ENCODE measurements at places on chromosomes 6 and 20. TPM values are rescaled to one million over a fixed set of nuclear protein-coding genes. Genes with fewer than 3 reads are reported as not detected.

Gene LSM14B
- 24.9 TPM for total RNA-seq

Gene MPC1
- total RNA-seq, result 43.6 TPM

Gene BPIFB1
- total RNA-seq, result not detected

Gene TBX18
- total RNA-seq, result 12.2 TPM

Gene EFCAB8
- 0.41 TPM for total RNA-seq

Gene SLC17A4
- not detected for total RNA-seq

Gene HLA-DRB5
- total RNA-seq, result not detected

Gene FKBP1C
- 0.32 TPM for total RNA-seq

Gene PRDM1
- 11.4 TPM for total RNA-seq

Gene MATN4
- total RNA-seq, result 0.19 TPM

Gene PDE7B
- total RNA-seq, result 0.27 TPM

Gene PTCRA
- not detected for total RNA-seq

GRCh38 chr6:39231521-39232243 lies 2.4 kb upstream of the KCNK5 start:
- DNase-seq, result no peak

GRCh38 chr6:43946641-43947363 lies 176.8 kb downstream of the VEGFA start:
- no peak for DNase-seq

GRCh38 chr20:56400001-56400640 lies 7.7 kb downstream of the CSTF1 start:
- DNase-seq, result peak; percentile 46

- DNase-seq, result no peak
Measured at GRCh38 chr6:156395276-156395675, 381.9 kb upstream of the ARID1B start.

- no peak for DNase-seq
Measured at GRCh38 chr6:150099546-150099945, 30.6 kb upstream of the ULBP3 start.

- DNase-seq, result no peak
Measured at GRCh38 chr20:38209736-38210405, 44.8 kb upstream of the TGM2 start.

DNA sequence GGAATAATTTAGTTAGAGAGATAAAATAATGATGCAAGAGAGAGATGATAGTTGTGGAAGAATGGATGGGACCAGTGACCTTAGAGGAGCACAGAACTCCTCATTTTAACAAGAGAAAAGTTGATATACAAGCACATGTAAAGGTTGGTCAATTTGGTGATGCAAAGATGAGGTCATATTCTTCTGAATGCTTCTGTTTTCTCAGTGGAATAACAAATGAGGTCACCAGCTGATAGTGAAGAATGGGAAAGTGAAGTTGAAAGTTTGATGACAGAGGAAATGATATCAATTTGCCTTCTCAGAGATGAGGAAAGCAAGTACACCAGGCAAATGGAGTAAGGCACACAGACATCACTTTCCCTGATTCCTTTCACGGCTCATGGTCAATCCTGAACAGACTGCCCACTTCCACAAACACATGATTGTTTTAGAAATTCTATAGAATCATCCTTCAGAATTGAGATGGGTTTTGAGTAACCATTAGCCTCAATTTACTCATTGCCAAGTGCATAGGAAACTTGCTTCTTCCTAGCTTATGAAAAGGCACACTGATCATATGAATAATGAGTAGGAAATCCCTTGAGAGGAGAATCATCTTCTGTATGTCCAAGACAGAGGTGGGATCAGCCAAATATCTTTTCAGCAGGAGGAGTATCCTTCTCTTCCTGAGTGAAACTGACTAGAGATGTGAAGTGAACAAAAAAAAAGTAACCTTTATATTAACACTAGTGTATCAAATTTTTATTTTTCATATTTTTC lies 82.4 kb upstream of the TCF21 start:
- peak; percentile 20 for DNase-seq

DNA sequence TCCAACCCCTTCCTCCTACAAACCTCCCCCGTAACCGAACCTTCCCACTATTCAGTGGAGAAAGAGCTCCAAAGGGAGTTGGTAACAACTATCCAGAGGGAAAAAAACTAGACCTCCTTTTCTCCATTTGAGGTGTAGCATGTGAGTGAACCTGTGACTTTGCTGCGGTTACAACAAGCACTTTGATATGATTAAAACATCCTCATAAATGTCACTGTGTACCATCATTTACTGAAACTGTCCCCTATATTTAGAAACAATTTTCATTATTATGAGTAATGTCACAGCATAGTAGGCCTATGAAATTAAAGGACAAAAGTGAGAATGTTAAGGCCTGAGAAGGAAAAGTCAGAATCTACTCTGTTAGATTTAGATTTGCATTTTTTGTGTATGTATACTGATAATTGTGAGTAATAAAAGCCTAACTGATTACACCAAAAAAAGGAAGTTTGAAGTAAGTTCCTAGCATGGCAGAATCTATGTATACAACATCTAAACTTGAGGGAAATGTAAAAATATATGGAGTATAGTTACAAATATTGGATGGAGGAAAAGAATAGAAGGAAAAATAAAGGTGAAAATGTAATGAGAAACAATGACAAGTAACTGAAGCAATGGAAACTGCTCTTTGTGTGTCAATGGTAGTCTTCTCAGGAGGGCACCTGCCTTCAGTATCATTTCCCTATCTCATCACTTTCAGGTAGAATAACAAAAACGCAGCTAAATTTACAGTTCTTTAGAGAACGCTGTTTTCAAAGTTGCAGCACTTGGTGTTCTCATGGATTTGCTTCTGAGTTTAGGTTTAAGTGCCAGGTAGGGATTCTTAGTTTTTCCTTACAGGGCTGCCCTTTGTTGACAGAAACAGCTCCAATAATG lies 145.9 kb downstream of the IMPG1 start:
- DNase-seq, result no peak

- no peak for DNase-seq
Measured at GRCh38 chr20:24851346-24852019, 97.6 kb upstream of the CST7 start.

- DNase-seq, result no peak
Measured at GRCh38 chr6:64723327-64724058, 983.5 kb downstream of the EYS start.

DNA sequence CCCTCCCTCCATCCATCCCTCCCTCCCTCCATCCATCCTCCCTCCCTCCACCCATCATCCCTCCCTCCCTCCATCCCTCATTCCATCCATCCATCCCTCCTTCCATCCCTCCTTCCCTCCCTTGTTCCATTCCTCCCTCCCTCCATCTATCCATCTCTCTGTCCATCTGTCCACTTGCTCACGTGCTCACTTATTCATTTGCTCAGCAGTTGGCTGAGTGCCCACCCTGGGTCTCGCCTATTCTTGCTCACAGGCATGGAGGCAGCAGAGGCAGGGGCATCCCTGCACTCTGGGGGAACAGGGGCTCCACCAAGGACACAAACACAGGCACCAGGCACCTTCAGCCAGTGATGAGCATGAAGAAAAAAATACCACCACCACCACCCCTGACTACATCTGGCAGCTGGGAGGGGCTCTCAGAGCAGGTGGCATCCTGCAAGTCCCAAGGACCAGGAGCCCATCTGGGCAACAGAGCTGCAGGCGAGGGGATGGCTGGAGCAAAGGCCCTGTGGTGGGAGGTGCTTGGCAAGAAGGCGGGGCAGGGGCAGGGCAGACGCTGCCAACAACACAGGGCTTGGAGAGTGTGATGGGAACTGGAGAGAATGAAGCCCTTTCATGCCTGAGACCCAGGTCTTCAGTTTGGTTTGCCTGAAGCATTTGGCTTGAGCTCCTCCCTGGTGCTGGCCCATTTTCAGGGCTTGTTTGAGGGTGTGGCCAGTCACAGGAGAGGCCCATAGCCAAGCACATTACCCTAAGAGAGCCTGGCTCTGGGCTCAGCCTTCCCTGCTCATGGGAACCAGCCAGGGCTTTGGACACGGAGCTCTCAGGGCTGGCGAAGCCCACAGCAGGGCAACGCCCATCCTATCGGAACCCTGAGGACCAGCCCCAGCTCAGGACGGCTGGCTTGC lies 40.2 kb upstream of the MRGBP start:
- no peak for DNase-seq

DNA sequence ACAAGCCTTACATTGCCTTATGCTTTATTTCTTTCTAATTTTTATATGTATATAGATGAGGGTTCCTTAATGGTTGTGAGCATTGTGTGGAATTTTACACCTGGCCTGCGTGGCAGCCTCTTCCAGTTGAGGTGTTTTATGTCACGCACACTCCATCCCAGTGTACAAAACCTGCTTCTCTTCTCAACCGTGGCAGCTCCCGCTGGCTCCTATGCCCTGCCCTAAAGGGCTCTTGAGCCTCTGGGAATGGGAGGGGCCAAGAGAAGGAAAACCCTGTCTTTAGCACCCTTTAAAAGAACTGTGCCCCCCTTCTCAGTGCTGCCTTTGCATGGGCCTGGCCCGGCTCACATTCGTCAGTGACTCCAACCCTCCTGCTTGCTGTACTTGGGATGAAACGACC lies 4.3 kb upstream of the DNAJC5 start:
- no peak for DNase-seq

DNA sequence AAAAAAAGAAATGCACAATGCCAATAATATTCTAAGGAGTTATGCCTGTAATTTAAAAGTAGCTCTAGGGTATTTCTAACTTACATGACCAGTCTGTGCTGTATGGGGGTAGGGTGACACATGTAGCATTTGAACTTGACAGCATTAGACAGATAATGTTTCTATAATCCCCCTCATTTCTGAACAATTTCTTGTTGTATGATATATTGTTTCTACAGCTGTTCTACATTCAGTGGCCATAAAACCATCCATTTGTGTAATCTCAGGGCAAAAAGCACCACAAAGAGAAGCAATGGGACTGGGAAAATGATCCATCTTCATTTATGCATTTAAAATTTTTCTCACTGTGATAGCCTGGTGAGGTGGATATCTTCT lies 767.8 kb downstream of the TFAP2A start:
- peak; percentile 25 for DNase-seq

DNA sequence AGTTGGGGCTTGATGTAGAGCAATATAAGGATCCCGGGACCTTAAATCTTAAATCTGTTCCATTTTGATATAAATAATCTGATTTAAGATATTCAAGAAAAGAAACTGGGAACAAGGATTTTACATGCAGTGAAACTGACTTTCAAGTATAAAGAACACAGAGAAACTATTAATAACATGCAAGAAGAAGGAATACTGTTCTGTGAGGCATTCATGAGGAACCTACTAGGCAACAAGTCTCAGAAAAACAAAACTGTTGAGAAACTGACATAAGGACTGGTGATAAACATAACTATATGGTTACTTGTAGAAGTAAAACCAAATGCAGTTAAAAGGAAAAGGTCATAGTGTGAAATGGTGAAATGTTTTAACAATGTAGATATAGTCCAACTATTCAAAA lies 15.8 kb downstream of the HDDC2 start:
- no peak for DNase-seq

GRCh38 chr20:16191496-16191895 lies 381.8 kb downstream of the KIF16B start:
- no peak for DNase-seq

Data from astrocyte (in vitro differentiated cells and primary cell).